ENCODE measurements at places on chromosomes 4 and X.

GRCh38 chrX:130024127-130024526 lies 41.7 kb downstream of the BCORL1 start:
- DNase-seq, result peak; percentile 24

DNA sequence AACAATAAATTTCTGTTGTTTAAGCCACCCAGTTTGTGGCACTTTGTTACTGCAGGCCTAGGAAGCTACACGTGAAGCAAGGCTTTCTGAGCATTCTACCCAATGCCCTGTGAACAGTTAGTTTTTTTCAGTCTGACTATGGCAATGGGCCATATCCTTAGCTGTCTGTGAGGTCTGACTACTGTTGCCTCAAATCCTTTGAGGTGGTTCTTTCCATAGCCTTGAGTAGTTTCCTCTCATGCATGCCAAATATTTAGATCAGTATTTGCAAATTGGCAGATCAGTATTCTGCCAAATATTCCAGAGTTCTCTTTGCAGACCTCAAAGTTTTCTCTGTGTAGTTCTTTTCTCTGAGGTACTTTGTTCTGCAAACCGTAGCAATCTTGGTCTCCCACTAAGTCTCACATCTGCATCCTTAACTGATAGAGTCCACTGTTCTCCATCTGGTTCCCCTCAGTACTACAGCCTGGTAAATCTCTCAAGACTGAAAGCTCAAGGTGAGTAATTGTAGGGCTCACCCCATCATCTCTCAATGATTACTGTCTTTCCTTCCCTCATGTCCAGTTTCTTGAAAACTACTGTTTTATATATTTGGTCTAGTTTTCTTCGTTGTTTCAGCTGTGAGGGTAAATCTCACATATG lies 984.9 kb upstream of the INTU start:
- DNase-seq, result no peak

- DNase-seq, result no peak
Measured at GRCh38 chr4:107692202-107692601, 27.8 kb downstream of the PAPSS1 start.

- DNase-seq, result peak; percentile 58
Measured at GRCh38 chr4:150308824-150309472, 230.7 kb downstream of the DCLK2 start.

DNA sequence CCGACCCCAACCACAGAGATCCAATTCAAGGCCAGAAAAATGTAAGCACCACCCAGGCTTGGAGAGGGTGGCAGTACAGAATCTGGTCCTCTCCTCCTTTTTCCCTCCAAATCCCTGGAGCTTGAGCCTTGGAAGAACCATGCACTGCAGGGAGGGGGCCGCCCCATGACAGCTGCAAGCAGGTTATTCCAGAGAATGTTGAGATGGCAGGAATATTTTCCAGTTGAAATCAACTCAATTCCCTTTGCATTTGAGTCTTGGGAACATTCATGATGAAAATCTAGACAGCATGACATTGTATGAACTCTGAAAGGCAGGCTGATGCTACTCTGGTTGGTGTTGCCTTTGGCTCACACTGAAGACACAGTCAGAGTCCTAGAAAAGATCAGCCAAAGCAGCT lies 386.6 kb upstream of the FGF16 start:
- DNase-seq, result no peak

DNA sequence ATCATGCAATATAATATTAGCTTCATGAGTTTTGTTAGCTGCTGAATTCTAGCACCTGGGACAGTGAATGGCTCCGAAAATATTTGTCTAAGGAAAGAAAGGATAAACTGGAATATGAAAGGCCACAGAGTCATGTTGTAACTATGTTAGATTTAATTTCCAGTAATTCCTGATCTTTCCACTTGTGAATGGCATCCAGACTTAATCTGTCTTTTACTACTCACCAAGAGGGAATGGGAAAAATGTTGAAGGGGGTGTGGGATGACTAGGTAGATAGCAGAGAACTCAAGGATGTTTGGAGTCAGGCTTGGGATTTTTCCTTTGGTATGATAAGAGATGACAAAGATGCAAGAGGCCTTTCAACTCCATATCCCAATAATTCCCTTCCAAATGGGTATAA lies 9.4 kb downstream of the ADH6 start:
- peak; percentile 96 for DNase-seq

- DNase-seq, result no peak
Measured at GRCh38 chrX:135652602-135653001, 60.8 kb upstream of the CT45A1 start.

DNA sequence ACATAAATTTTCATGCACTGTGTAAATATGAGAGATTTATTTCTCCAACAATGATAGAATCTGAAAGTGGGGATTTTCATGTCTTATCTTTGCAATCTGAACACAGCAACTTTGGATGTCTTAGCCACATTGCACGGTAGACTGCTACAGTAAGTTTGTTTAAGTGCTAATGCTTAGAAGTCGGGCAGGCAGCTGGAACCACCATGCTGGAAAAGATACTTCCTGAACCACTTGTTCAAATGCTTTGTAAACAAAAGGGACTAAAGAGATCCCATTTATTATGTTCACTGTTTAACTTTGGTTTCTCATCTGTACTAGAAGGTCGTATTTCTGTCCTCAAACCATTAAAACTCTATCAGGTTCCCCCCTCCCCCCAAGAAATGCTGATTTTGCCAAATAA lies 555.9 kb upstream of the DIPK2B start:
- DNase-seq, result no peak

- peak; percentile 59 for DNase-seq
Measured at GRCh38 chr4:42653626-42654560, 3.0 kb downstream of the ATP8A1 start.

GRCh38 chr4:41169256-41169800 lies 45.0 kb downstream of the APBB2 start:
- DNase-seq, result no peak

DNA sequence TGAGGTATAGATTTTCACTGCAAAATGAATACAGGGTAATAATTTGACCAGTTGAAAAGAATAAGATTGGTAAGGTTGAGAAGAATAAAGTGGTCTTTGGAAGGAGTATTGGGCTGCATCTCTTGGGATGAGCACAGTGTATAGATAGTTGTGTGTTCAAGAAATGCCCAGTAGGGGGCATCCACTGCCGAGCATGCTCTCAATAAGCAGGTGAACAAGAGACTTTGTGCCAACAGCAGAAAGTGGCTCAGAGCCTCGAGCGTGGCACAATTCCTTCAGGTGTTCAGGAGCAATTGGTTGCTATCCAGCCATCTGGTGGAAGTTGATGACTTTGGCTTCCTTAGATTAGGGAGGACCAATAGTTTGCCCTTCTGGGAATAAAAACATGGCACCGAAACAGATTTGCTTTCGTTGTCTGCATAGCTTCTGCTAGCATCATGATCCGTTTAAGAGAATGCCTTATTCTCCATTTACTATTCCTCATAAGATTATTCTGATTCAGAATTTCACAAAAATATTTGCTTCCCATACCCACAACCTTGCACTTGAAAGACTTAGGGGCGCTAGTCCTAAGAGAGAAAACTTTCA lies 258.1 kb upstream of the NEIL3 start:
- DNase-seq, result no peak
